ENCODE measurements at places on chromosomes 2 and 18.

DNA sequence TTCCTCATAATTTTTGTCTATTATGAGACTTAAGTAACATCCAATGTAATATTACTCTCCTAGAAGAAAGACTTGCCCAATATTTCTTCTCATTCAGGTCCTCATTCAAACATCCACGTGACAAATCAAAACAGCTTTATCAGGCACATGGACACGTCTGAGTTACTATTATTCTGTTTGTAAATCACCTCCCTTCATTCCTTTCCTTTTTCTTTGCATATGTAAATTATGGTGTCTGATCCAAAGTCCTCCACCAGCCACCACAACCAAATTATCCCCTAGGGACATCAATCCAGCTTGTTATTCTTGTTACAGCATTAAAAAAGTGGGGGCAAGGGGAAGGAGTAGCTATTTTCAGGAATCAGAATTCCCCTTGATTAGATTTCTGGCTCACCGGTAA is 7.1 kb downstream of the TMEM163 start:
- no peak for DNase-seq

- no peak for DNase-seq
These were observed 220.1 kb upstream of the STON1 start for GRCh38 chr2:48309900-48310299.

DNA sequence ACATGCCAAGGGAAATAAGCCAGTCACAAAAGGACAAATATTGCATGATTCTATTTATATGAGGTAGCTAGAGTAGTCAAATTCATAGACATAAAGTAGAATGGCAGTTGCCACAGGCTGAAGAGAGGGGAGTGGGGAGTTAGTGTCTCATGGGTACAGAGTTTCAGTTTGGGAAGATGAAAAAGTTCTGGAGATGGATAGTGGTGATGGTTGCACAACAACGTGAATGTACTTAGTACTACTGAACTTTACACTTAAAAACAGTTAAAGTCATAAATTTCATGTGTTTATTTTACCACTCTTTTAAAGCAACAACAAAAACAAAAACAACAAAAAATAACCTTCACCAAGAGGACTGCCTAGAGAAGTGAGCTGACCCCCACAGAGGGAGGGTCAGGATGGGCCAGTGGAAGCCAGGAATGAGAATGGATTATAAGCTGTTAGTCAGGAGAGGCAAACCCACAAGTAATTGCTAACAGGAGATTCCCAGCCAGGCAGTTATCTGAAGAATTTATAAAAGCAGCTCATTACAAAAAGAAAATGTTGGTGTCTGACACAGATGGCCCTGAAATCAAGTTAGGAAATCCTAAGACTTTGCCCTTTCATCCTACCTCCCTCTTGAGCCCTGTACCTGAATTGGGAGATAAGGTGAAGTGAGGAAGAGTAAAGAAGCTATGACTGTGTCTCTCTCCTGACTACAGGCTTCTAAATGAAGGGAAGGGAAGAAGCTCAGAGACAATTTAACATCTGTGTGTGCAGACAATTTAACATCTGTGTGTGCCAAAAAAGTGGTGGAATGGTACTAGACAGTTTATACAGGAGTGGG is 263.4 kb downstream of the PDE11A start:
- DNase-seq, result no peak

DNA sequence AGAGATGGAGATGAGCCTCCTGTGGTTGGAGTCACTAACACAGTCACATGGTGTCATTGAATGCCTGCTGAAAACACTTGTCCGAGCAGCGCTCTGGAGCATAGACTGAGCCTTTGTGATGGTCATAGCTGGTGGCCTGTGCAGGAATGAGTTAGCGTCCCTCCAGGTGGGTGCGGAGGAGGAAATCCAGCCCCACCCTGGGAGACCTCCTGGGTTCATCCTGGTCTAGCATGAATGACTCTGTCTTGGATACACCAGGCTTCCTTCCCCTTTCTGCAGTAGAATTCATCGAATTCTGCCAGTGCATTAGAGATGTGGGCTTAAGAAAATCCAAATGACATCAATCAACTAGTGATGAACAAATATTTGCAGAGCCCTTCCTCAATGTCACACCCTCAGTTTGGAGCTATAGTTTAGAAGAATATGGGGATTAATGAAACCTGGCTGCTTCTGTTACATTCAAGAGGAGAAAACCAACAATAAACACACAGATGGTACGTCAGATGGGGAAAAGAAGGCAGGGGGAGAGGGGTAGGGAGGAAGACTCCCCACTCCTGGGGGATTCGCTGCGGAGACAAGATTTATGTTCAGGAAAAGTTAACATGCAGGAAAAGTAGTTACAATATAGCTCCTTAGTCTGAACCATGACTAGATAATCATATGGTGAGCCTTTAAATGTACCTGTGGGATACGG is 136.7 kb downstream of the DDX1 start:
- DNase-seq, result no peak

DNA sequence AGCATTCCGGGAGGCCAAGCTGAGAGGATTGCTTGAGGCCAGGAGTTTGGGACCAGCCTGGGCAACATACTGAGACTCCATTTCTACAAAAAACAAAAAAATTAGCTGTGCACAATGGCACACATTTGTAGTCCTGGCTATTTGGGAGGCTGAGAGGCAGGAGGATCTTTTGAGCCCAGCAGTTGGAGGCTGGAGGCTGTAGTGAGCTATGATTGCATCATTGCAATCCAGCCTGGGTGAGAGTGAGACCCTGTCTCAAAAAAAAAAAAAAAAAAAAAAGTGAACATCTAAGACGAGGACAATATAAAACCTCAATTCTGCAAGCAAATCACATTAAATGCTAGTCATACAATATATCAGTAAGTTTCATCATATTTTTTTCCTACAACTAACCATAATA is 2.8 kb upstream of the HAT1 start:
- no peak for DNase-seq

- DNase-seq, result no peak
These were observed 252.7 kb downstream of the NR4A2 start for GRCh38 chr2:156079845-156080244.

GRCh38 chr2:121284463-121285449 is at the start of gene TFCP2L1:
TFCP2L1 (minus strand) TSS chr2:121285202; CDS start chr2:121285109, 93 bp downstream.
- DNase-seq, result no peak

GRCh38 chr2:145186303-145186702 is 666.4 kb upstream of the ZEB2 start:
- no peak for DNase-seq

- no peak for DNase-seq
These were observed 176.4 kb downstream of the ALK start for GRCh38 chr2:29744976-29745375.

DNA sequence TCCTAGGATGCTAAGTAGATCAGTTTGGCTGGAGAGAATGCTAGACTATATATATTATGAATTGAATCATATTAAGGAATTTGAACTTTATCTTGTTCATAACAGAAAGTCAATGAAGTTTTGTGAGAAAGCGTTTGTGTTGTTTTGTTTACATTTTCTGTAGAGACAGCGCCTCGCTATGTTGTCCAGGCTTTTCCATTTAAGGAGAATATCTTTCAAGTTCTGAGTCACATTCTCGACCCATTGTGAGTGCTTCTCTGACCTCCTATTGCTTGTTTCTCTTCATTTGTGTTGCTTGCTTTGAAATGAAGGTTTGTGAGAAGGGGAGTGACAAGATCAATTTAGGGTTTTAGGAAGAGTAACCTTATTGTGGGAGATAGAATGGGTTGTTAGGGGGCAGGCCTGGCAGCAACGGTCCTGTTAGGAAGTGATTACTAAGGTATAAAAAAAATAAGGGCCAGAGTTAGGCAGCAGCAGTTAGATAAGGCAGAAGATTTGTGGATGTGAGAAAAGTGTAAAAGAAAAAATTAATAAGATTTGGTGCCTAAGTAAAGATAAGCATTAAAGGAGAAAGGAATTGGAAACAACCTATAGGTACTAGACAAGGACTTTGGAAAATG is 47.6 kb upstream of the ACVR1 start:
- no peak for DNase-seq

DNA sequence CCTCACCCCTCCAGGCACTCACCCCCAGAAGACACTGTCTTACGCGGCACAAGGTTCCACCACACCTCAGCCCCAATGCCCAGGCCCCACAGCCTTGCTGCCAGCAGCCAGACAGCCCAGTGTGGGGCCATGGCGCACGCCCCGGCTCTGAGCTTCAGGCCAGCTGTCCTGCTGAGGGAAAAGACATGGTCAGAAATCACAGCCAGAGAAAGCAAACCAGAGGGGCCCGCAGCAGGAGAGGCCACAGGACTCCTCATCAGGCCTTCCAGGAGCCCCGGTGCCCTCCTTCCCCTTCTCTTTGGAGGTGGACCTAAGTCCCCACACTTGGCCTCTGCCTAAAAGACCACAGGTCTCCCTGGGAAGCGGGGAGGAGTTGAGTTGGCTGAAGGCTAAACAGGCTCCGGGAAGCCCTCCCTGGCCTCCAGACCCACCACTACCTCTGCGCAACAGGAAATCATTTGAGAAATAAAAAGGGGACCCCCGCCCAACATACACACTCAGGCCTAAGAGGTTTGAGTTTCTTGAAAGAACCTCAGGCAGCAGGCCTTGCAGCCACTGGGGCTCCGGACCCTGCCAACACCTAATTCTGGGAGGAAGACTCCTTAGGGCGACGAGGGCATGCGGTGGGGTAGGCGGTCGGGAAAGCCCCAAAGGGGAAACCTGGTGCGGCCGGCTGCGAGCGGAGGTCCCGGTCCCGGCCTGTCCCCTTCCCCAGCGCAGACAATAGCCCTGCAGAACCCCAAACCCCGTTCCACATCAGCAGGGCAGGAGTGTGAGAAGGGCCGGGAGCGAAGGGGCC is 1.9 kb downstream of the SEMA4C start:
- peak; percentile 32 for DNase-seq

DNA sequence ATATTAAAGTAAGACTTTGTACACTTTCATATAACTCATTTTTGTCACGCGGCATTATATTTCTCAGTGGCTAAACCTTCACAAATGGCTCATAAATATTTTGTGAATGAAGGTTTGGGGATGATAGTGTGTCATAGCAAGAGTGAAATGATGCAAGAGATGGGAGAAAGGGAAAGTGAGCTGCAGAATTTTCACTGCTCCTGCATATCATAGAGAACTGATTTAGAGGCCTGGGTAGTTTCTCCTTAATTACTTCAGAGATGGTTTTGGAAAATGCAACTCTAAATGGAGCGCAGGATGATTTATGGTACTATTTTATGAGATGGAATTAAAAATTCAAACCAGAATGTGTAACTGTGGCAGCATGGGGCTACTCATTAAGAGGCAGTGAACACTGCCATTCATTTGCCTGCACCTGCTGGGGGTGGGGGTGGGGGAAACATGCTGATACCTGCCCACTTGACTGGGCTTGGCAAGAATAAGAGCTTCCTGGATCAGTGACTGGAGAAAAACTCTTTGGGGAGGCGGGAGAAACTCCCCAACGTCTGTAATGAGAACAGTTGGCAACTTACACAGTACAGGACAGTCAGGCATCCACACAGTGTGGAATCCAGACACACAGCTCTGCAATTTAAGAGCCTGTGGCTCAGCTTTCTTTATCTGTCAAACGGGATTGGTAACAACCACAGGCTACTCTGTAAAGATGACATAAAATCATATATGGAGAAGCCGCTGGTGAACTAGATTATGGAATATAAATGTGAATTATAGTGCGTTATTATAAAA is 941.9 kb downstream of the SLC4A3 start:
- DNase-seq, result no peak

GRCh38 chr2:160060297-160060696 is 2.1 kb downstream of the PLA2R1 start:
- no peak for DNase-seq

DNA sequence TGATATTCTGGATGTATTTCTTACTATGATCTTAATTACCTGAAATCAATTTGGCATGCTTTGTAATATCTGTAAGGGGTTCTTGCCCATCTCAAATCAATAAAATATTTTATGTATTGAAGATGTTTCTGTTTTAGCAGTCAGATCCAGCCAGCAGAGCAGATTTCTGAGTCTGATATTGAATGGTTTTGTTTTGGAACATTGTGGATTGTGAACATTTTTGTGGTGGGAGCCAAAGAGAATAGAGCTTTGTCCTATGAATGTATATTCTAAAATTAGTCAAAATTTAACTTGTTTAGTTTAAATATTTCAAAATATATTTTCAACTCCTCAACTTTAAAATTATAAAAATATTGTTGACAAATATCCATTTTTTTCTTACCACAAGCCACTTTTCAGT is 197.0 kb downstream of the UBE2E3 start:
- DNase-seq, result no peak

- DNase-seq, result no peak
These were observed 33.6 kb upstream of the MAPRE3 start for GRCh38 chr2:26936855-26937254.

DNA sequence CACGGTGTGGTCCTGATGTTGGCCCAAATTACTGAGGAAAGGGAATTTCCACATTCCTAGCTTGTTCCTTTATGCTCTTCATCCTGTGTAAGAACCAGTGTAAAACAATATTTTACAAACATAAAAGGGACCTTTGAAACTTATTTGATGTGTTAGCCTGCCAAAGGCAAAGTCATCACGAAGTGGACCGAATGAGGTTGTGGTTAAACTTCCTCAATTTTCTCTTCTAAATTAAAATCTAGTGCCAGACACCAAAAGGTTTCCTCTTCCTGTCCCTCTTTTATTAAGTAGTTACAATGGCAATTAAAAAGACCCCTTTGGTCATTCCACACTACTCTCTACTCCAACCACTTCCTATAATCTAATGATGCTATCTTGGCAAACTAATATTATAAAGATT is 279.8 kb downstream of the AFF3 start:
- no peak for DNase-seq

- no peak for DNase-seq
These were observed 231.7 kb downstream of the KLHL29 start for GRCh38 chr2:23616630-23617029.

GRCh38 chr2:207164006-207164831 is 1.5 kb downstream of the KLF7 start:
- no peak for DNase-seq

DNA sequence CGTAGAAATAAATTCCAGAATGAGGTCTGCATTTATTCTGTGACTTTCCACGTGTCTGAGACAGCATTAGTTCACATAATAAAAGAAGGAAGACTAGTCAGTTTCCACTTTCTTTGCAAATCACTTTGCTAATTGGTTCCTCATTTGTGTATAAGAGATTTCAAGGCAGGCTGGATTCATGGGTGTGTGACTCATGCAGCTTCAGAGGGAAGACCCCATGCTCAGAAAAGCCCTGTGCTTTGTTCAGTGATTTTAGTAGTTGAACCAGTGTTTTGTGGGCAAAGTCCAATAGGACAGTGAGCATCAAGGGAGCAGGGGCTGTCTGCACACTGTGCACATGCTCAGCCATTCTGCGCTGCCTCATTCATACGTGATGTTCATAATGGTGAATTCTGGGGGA is 297.8 kb downstream of the DLGAP1 start:
- DNase-seq, result no peak

DNA sequence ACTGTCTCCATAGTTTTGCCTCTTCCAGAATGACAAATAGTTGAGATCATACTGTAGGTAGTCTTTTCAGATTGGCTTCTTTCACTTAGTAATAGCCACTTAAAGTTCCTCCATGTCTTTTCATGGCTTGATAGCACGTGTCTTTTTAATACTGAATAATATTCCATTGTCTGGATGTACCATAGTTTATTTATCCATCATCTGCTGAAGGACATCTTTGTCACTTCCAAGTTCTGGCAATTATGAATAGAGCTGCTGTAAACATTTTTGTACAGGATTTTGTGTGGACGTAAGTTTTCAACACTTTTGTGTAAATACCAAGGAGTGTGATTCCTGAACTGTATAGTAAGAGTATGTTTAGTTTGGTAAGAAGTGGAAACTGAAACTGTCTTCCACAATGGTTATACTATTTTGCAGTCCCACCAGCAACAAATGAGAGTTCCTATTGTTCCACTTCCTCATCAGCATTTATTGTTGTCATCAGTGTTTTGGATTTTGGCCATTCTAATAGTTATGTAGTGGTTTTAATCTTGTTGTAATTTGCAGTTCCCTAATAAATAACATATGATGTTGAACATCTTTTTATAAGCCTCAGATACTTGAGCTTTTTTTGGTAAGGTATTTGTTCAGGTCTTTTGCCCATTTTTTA is 18.9 kb downstream of the LTBP1 start:
- DNase-seq, result no peak
